ENCODE measurements at places on chromosomes 6 and 20.

GRCh38 chr20:37142708-37143107 is 36.4 kb upstream of the RPN2 start:
- DNase-seq = no peak

DNA sequence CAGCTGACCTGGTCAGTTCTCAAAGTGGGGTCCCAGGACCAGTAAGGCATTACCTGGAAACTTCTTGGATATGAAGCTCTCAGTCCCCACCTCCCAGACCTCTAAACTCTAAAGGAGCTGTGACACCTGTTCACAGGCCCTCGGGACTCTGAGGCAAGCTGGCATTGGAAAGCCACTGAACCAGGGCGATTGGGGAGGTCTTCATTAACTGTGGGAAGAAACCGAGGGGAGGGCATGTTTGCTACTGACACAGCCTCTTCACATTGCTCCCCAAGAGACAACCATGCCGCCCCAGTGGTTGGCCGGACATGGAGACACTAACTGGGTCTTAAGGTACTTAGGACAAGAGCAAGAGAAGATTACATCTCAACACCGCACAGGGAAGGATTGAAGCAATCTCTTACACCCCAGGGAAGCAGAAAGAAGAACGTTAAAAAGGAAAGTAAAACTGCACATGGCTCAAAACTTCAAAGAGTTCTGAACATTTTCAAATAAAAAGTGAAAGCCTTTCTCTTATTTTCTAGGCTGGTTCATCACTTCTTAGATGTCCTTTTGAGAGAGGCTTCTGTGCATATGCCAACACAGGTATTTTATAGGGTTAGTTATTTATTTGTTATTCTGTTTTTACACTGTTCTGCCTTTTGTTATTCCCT is 210.0 kb upstream of the CST7 start:
- no peak for DNase-seq

DNA sequence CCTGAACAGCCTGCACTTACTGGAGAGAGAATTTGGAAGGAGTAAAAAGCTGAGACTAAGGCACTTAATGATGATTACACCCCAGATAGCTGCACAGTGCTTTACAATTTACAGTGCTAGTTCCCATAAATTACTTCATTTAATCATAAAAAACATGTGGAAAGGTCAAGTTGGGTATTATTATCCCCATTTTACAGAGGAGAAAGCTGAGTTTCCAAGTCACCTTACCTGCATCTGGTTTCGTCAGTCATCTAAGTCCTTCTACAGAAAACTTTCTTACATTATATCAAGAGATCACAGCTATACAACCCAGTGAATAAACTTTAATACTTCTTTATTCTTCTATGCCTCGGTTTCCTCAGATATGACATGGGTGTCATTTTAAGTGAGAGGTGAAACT is 3.3 kb downstream of the PTPRK start:
- no peak for DNase-seq

- no peak for DNase-seq
These were observed 8.2 kb downstream of the NPEPL1 start for GRCh38 chr20:58700823-58701222.

DNA sequence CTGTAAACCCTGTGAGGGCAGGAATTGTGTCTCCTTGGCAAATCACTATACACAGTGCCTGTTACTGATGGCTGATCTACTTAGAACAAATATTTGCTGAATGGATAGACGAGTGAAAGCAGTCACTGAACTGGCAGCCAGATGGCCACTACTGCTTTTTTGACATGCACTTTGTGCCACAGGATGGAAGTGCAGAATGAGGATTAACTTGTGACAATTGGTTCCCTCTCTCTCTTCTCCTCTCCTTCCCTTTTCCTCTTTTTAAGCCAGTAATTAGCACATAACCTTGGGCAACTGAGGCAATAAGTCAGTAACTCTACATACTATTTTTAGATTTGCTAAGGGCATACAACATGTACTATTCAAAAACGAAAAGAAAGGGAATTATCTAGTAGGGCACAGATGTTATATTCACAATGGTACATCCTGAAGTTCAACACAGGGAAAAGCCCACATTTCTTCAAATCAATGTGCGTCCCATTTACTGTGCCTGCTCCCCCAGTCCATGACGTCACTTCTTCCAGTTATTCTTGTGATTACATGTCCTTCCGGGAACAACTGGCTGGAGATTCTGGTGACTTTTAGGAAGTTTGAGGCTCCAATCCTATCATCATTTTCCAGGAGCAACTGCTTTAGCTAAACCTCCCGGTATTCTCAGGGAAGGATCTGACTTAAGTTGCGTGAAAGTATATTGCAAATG is 17.0 kb upstream of the RPS6KA2 start:
- DNase-seq = no peak

GRCh38 chr20:33296206-33296605 is 13.2 kb downstream of the BPIFB1 start:
- no peak for DNase-seq

GRCh38 chr6:140256248-140256647 is 881.8 kb upstream of the CITED2 start:
- DNase-seq = no peak

DNA sequence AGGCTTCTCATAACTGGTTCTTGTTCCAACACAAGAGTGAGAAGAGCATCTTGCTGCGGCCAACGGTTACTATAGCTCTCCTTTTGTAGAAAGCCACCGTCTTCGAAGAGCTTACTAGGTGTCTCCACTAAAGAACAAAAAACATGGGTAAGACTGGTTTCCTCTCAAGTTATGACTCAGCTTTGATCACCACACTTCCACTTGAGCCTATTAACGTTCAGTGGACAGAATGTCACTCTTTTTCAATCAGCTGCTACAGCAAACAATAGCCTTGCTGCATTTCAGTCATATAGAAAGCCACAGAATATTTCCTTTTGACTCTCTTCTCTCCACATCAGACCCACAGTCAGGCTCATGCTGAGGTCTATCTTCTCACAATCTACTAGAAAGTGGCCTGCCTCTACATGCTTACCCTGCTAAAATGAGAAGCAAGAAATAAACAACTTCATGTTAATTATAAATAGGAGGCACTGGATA is 243.5 kb upstream of the PREP start:
- DNase-seq = peak; percentile 73

GRCh38 chr20:34074101-34074760 is 37.8 kb downstream of the EIF2S2 start:
- DNase-seq = no peak

GRCh38 chr6:154852687-154853086 is 119.5 kb downstream of the SCAF8 start:
- no peak for DNase-seq

DNA sequence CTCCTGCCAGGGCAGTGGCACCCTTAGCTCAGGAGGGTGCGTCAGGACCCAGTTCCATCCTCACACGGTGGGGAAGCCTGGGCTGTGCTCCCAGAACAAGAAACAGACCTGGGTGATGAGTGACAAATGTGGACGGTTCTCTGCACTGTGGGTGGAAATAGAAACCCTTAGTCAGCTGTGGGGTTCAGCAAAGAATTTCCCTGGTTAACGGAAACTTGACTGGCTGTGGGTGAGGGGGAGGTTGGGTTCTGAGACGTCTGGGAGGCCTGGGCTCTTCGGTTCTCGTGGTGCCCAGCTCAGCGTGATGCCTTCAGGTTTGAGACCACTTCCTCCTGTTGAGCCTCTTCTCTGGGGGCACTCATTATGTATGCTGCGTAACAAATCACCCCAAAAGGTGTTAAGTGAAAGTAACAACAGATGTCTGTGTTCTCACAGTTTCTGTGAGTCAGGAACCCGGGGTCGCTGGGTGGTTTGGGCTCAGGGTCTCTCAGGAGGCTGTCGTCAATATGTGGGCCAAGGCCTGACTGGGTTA is 53.1 kb upstream of the FAM83D start:
- peak; percentile 84 for DNase-seq

GRCh38 chr6:161265554-161265953 is 8.3 kb downstream of the AGPAT4 start:
- DNase-seq = no peak

DNA sequence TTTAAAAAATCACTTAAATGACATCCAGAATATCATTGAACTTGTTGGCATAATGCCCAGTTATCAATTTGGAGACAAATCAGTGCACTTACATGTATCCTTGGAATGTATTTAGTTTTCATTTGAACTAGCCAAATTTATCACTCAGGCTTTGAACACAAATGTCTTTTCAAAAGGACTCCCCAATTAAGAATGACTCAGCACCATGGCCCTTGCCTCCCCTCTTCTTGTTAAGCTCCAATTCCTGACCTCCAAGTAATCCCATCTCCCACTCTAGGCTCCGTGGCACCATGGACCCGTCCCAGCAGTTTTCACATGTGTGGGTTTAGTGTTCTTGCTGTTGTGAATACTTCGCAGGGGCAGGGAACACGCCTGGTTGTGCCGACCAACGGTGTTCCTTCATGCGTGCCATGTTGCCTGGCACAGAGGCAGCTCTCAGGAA is 2.7 kb downstream of the AKAP12 start:
- no peak for DNase-seq

DNA sequence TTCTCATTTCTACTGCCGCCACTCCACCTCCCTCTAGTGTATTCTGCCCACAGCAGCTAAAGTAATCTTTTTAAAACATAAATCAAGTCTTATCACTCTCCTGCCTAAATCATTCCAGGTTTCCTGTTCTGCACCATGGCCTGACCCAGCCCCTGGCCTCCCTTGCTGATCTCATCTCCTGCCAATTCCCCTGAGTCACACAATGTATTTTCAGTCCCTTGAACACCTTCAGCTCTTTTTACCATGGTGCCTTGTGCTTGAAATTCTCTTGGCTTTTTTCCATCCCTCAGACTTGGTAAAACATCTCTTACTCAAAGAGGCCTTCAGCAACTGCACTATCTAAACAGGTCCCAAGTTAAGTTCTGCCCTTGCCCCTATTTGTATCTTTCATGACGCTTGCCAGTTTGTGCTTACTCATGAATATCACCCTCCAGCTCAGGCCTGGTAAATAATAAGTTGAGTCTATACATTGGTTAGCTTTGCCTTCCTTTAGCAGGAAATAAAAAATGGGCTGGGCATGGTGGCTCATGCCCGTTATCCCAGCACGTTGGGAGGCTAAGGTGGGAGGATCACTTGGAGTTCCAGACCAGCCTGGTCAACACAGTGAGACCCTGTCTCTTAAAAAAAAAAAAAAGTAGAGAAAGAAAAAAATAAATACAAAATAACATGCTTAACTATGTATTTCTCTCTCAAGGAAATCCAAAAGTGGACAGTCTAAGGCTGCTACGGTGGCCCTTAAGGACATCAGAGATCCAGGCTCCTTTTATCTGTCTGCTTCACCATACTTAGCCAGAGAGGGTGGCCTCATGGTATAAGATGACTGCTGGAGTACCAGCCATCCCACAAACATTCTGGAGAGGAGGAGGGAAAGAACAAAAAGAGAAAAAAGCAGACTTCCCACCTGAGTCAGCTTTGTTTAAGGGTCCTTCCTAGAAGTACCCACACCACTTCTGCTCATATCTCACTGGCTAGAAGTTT is 62.2 kb downstream of the ARFGEF2 start:
- no peak for DNase-seq

- no peak for DNase-seq
These were observed 9.4 kb downstream of the PACSIN1 start for GRCh38 chr6:34475238-34475682.

DNA sequence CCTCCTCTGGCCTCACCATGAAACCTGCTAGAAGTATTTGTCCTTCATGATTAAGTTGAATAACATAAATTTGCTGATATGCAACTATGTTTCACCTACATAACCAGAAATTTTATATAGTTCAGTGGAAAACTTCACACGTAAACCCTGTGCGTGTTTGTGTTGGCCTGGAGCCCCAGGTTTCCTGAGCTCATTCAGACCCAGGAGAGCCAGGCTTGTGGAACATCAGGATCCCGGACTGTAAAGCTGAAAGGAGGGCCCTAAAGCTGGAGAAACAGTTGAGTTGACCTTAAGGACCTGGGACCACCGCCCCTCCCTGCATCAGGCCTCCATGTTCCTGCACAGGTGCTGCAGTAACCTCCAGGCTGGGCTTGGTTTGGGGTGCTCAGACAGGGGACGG is 3.1 kb upstream of the SPATS1 start:
- DNase-seq = no peak

DNA sequence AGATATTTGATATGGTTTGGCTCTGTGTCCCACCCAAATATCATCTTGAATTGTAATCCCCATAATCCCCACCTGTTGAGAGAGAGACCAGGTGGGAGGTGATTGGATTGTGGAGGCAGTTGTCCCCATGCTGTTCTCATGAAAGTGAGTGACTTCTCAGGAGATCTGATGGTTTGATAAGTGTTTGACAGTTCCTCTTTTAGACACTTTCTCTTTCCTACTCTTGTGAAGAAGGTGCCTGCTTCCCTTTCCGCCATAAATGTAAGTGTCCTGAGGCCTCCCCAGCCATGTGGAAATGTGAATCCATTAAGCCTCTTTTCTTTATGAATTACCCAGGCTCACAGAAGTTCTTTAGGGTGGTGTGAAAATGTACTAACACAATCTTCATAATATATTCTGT is 1404.0 kb upstream of the ADGRB3 start:
- no peak for DNase-seq

GRCh38 chr20:49646528-49646927 is 67.2 kb downstream of the B4GALT5 start:
- DNase-seq = no peak

DNA sequence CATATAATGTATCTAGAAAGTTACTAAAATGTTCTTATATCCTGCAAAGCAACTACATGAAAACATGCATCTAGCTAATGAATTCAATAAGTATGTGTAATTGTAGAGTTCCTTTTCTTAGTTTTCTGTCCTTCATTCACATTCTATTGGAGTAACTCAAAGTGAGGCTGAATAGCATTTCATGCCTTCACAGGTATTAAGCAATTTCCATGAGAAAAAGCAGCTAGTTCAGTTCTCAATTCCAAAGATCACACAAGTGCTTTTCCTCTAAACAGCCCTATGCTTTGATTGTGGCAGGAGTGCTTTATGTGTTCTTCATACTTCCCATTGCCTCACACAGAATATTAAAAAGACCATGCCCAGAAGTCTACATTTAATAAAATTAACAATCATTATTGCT is 274.9 kb downstream of the RFPL4B start:
- DNase-seq = no peak

DNA sequence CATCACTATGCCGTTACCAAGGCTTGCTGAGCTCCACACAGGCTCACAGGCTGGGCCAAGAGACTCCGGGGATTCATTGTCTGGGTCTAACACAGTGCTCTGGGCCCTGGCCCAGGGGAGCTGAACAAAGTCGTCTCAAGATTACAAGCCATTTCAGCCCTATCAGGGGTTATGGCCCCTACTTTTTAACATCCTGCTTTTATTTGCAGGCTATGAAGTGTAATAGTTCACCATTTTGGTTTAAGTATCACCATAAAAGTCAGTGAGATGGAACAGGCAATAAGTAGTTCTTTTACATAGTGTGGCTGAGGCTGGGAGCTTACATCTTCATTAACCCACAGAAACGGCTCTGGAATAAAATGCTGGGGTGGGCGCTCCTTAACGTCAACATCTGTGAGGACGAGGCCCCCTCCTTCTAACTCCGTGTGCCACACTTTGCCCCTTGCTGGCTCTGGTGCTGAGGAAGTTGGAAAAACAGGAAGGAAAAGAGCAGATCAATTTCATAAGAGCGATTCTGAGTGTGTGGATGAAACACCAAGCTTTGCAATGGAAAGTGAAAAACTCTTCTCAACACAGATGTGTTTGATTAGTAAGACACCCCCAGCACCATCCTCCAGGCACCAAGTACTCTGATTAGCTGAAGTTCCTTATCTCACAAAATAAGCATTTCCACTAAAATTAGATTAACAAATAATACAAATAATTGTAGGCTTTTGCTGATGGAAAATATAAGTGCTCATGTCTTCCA is 447.3 kb downstream of the MAFB start:
- DNase-seq = no peak

Measured in CD4-positive, alpha-beta T cell treated with Interleukin-15 for 4 hours (primary cell).